ENCODE measurements at places on chromosomes 5 and 9.

GRCh38 chr5:115621365-115621900, 4.4 kb downstream of the TMED7 start:
- no peak for DNase-seq

DNA sequence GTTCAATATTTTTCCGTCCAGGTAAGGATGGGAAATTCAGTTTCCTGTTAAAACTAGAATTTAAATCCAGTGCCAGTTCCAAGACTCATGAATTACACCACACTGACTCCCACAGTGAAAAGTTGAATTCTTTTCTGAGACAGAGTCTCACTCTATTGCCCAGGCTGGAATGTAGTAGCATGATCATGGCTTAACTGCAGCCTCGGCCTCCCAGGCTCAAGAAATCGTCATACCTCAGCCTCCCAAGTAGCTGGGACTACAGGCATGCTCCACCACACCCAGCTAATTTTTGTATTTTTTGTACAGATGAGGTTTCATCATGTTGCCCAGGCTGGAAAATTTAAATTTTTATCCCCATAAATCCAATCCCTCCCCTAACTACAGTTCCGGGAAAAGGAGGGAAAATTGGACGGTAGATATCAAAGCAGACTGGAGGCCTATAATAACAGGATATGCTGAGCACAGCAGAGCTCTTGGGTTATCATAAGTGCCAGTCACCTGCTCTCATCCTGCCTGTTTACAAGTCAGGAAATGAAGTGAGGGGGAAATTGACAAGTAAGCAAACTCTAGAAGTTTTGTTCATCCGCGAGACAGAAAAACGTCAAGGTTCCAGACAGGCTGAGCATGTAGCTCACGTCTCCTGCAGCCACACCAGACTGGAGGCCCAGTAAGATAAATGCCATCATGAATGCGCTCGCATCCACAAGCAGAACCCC, 105.7 kb downstream of the UGCG start:
- no peak for DNase-seq

GRCh38 chr5:144209361-144209760, 38.7 kb downstream of the KCTD16 start:
- DNase-seq = no peak

DNA sequence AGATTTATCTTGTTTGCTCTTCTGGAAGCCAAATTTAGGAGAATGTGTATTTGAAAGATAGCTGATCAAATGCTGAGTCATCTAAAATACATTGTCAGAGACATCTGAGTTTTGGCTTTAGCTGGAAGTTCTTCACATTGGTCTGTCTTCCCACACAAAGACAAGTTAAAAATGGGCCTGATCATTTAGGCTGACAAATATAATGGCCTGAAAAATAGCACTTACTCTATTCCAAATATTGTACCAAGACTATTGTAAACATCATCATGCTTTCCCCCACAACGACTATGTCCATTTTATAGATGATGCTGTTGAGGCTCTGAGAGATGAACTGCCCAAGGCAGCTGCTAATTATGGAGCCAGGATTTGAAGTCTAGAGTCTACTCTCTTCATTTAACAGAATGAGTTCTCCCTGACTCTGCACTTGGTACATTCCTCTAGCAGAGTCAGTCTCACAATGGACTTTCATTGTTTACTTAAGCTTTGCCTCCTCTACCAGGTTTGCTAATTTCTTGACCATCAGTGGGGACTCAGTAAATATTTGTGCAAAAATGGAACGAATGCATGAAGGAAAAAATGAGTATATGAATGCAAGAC, 619.4 kb upstream of the KLF4 start:
- no peak for DNase-seq

DNA sequence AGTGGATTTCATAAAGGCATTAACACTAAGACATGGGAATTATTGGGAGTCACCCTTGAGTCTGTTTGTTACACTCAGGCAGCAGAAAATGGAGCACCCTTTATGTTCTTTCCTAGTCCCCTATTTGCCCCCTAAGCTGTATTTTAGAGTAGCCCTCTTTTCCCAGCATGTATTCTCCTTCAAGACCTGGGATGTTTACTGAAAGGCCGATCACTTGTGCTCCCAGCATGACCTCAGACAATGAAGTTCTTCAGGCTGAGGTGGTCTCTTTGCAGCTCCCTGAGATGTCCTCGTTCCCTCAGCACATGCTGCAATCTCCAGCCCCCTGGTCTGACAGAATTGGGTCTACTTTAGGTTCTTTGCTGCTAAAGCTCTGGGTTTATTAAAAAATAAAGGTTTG, 169.7 kb downstream of the YTHDC2 start:
- DNase-seq = no peak

DNA sequence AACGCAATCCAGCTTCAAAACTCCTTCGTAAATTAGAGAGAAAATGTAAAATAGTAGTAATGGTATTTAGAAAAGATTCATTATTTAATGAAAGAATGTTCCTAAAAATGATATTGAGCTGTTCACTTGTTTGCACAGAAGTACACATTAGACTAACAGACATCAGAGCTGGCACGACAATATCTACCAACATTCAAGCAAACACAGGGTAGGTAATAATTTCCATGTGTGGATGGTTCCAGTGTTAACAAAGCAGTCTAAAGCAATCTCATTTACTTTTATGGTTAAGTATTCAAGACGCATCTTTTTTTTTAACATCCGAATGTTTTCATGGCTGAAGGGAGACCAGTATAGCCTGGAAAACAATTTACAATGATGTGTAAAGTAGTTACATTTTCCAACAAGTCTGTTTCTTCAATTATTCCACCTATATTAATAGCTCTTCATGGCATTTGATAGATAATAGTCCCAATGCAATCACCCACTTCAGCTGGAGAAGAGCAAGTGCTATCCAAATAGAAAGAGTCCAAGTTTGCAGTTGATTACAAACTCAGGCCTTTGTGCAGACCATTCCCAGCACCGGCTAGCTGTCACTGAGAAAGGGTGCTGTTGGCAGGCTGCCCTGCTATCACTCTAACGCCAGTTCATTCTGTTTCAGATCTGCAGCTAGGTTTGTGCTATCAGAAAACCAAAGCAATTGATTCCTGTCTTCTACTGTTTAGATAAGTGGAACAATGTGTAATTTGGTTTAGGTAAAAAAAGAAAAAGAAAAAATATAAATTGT, 458.8 kb downstream of the DTWD2 start:
- DNase-seq = no peak

DNA sequence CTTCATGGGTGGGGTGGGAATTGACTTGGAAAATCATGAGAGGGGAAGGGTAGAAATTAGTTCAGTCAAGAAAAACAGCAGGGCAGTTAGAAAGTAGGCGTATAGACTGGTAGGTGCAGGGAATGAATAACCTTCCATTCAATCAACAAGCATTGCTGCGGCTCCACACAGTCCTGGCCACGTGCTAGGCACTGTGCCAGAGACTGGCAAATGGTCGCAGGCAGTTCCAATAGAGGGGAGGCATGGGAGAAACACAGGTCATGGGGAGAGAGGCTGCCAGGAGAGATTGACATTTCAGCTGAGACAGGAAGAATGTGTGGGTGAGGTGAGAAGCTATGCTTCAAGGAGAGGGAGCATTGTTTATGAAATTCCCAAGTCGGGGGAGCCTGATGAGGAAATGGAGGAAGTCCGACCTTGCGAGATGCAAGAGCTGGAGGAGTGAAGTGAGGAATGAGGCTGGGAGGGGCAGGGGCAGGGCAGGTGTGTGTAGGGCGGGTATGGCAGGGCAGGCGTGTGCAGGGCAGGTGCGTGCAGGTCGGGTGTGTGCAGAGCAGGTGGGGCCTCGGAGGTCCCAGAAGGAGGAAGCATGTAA, 54.4 kb upstream of the PPARGC1B start:
- no peak for DNase-seq

DNA sequence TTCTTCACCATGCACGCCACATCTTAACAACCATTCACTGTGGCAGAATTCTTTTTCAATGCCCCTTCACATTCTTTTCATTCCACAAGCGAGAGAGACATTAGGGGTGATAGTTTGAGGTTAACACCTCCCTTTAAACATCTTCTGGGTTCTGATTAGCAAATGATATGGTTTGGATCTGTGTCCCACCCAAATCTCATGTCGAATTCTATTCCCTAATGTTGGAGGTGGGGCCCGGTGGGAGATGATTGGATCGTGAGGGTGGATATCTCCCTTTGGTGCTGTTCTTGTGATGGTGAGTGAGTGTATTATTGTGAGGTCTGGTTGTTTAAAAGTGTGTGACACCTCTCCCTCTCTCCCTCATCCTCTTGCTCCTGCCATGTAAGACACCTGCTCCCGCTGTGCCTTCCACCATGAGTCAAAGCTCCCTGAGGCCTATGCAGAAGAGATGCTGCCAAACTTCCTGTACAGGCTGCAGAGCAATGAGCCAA, 46.1 kb upstream of the RAI14 start:
- DNase-seq = no peak

DNA sequence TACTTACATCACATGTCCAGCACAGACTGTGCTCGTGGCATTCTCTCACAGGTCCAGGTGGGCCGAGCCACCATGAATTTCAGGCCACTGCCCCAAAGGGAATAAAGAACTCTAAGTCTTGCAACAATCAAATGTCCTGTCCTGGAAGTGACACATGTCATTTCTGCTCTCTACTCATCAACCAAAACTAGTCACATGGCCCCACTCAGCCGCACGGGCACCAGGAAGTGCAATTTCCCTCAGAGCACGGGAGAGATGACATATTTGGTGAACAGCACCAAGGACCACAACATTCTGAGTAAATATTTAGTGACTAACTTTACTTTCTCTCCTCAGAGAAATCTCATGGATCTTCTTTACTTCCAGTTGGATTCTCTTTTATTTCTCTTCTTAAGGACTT, 131.1 kb upstream of the TUT7 start:
- no peak for DNase-seq

GRCh38 chr5:34001241-34001841, 6.5 kb downstream of the AMACR start:
- DNase-seq = peak; percentile 17

GRCh38 chr5:13498279-13498678, 446.2 kb downstream of the DNAH5 start:
- no peak for DNase-seq

DNA sequence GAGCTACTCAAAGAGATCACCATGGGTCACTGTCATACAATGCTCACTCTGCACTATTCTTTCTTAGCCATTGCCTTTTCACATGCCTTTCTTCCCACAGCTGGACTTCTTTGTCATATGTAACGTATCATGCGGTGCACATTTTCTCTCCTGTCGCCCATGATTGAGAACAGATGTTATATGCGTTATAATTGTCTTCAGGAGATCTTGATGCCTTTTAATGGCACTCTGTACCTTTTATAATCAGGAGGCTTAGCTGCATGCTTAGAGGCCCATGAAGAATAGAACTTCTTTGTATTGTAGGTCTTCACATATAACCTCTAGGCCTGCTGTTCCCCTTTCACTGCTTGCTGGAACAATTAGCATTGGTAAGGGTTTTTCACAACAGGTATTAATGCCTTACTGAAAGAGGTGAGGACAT, 436.1 kb downstream of the CDH10 start:
- DNase-seq = no peak

- DNase-seq = no peak
Measured at GRCh38 chr9:20242510-20243189, 379.6 kb downstream of the MLLT3 start.

DNA sequence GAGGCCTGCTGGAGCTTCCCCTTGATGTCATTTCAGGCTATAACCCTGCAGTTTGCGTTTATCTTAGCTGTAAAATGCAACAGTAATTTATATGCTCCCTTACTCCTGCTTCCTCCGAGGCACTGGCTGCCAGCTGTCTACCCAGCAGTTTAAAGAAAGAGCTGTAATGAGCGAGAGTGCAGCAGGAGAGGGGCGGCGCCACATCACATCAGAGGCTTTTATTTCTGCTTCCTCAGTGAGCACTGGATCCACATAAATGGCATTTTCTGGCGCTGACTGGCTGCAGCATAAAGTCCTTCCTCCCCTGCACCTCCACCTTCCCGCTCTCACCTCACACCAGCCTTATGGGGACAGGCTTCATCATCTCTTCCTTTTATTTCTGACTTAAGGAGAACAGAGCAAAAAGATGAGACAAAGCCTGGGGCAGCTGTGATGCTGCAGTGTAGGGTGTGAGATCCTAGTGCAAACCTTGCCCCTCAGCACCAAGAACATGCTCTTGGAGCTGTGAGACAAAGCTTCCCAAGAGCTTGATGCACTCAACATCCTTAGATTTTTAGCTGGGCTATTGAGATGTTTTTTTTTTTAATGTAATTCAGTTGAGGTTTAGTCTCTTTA, 829.6 kb upstream of the ZNF608 start:
- DNase-seq = no peak

DNA sequence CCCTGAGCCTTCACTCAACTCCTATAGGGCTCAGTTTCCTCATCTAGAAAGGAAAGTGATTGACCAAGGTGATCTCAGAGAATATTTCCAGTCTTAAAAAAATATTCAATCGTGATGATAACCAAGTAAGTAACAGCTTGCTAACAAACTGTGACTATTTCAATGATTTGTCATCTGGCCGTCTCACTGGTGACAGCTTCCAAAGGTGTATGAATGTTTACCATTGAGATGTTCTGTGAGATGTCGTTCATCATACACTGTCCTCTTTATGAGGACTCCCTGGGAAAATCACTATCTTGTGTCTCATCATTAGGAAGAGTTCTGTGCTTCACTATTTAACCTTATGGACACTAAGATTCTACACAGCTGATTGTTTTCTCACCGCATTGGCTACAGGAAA, 75.7 kb downstream of the GLIS3 start:
- DNase-seq = no peak

GRCh38 chr9:105864248-105864898, 170.0 kb downstream of the TMEM38B start:
- DNase-seq = no peak

DNA sequence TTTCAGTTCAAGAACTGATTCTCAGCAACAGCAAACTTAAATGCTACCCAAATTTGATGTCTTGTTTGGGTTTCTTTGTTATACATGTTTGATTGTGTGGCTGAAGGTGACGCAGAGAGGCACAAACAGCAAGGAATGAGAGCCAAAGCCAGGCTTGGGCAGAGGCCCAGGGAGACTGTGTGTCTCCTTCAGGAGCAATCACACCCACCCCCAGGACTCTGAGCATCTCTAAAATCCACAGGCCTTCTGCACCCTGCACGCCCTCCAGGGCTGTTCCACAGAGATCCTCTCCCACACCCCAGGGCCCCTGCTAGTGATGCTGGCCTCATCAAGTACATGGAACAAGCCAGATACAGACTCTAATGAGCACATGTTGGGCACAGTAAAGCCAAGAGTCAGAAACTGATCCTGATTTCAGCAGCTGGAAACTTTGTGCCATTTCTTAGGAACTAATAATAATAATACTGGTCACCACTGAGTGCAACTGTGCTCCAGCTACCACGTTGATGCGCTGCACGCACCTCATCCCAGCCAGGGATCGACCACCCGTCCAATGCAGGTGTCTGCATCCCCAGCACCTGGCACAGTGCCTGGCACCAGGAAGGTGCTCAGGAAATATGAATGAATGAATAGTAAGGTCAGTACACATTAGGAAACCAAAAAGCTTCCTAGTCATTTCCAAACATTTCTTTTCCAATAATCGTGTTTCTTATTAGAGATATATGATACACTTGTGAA, 54.6 kb upstream of the TCF7 start:
- no peak for DNase-seq

- no peak for DNase-seq
Measured at GRCh38 chr5:10538103-10538788, 25.6 kb upstream of the ANKRD33B start.
